Ecto neural progenitor cell (in vitro differentiated cells): ENCODE measurements at places on chromosomes 4 and X.

DNA sequence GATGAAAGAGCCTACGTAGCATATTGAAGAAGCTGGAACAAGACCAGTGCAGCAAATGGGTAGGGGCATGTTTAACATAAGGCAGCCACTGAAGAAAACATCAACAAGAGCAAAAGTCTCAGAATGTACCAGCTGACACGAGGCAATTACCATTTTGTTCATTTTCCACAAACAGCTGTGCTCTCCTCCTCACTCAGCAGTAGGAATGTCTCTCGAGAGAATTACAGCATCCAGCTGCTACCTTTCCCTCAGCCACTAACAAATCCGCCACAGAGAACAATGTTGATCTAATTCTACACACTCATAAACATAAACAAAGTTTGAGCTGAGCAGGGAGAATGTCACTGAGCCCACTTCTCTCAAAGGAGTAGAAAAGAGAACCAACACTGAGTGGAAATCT, 68.0 kb downstream of the OPHN1 start:
- no peak for DNase-seq

DNA sequence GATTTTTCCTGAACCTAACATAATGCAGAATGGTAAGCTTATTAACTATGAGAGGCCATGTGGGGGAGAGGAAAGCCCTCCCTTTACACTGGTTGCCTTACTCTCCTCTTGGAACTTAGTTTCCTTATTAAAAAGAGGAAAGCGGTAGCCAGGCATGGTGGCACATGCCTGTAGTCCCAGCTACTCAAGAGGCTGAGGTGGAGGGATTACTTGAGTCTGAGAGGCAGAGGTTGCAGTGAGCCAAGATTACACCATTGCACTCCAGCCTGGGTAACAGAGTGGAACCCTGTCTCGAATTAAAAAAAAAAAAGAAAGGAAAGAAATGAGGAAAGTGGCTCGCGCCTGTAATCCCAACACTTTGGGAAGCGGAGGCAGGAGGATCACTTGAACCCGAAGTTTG, 2.0 kb downstream of the FAM47E start:
- DNase-seq = no peak

GRCh38 chr4:58274553-58274952, 1164.4 kb upstream of the IGFBP7 start:
- DNase-seq = no peak

GRCh38 chr4:127660284-127660885, 27.6 kb downstream of the INTU start:
- DNase-seq = no peak

- DNase-seq = peak; percentile 77
Observed at GRCh38 chrX:84501798-84502628, at the start of gene HDX. Gene HDX (minus strand): TSS chrX:84502453. CDS start chrX:84475397, 27,056 bp downstream.

- DNase-seq = no peak
Observed at GRCh38 chrX:149762696-149763614, 10.9 kb upstream of the HSFX1 start.

DNA sequence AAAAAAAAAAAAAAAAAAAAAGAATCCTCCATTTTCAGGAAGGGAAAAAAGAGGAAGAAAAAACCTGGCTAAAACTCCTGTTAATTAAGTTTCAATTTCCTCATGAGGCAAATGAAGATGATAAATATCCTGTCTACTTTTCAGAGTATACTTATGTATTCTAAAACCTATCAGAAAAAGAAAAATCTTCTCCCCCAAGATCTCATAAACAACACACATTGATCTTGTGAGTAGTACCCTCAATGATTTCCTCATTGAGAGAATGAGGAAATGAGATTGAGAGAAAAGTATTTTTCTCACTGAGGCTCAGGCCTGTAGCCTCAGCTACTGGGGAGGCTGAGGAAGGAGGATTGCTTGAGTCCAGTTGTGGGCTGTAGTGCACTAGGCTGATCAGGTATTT, 146.7 kb downstream of the TET2 start:
- no peak for DNase-seq

DNA sequence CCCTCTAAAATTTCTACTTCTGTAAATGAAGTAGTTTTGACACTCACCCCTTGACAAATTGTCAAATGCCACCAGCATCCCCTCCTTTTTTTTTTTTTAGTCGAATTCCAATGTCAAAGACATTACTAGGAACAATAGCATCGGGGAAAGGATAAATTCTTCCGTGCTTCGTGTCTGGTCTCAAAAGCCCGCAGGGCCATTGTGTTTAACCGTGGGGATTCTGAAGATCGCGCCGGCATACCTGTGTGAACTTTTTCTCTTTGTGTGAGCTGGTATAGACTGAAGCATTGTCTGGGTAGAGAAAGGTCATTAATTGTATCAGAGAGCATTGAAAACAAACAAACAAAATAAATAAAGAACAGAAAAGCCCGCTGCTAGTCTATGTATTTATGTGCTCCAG, 313.9 kb downstream of the ASMT start:
- no peak for DNase-seq

DNA sequence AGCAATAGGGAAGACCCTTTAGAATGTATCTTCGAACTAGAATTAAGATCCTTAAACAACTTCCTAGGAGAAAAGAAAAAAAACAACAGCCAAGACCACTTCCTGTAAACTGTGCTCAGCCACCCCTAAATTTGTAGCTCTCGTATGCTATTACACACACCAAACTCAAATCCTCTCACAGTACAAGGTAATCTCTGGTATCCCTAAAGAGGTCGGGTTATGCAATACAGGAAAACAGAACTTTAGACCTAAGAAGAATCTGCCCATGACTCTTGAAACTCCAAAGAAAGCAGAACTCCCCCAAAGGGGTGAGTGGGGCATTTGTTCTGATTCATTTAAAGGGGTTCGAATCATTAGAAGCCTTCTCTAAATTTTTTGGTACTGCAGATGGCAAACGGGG, 170.9 kb upstream of the CASK start:
- no peak for DNase-seq

- DNase-seq = no peak
Observed at GRCh38 chr4:46270986-46271596, 118.8 kb downstream of the GABRA2 start.

- DNase-seq = no peak
Observed at GRCh38 chr4:81257021-81257420, 42.0 kb upstream of the PRKG2 start.

DNA sequence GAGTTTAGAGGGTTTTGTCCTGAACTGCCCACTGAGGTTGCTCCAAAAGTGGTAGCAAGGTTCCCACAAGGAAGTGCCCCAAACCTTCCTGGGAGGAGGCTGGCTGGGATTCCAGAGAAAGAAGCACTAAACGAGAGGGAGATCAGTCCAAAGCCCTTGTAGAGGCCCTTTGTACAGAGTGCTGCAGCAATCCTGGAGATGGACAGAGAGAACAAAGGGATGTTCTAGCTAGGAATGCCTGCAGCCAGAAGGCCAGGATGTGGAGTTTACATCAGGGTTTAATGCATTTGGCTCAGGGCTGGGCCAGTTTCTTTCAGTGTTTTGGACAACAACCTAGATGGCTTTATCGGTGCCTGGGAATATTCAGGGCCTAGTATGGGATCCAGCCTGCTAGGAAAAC, 2155.1 kb upstream of the AGA start:
- no peak for DNase-seq

DNA sequence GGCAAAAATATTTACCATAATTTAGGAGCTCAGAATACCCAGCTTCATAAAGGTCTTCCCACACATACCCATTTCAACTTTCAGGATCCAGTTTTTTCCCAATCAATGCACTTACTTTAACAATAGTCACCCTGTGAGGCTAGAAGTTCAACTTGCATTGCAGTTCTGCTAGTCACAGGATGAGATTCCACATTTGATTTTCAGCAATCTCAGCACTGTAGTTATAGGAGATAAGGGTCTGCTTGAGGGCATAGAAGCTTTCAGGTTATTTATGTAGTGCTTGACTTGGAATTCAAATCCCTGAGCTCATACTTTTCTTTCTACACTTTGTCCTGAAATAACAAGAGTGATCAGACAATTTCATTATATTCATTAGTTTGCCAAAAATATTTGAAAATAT, 78.3 kb upstream of the IL2 start:
- no peak for DNase-seq

GRCh38 chrX:72080150-72080549, 51.6 kb downstream of the RTL5 start:
- DNase-seq = no peak

GRCh38 chr4:119209077-119209476, 3.4 kb upstream of the USP53 start:
- no peak for DNase-seq

DNA sequence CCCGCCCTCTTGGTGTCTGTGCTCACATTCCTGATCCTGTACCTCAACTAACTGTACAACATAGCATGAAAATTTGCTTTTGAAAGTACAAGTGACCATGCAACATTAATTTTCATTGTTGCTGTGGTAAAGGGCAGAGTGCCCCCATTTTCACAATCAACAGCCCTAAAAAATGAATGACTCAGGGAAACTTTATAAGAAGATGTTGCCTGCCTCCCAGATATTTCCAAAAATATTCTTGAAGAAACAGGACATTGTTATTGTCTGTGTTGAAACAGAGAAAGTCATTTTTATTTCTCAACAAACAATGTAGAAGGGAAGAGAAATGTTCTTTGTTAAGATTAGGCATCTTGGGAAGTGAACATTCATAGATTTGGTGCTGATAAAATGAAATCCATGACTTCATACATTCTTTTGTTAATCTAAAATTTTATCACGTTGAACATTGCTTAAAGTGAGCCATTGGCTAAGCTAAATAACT, 113.9 kb upstream of the ANXA3 start:
- no peak for DNase-seq

- DNase-seq = no peak
Observed at GRCh38 chr4:147836807-147837206, 104.9 kb downstream of the ARHGAP10 start.

- no peak for DNase-seq
Observed at GRCh38 chrX:108167211-108167872, 75.8 kb downstream of the ATG4A start.

- no peak for DNase-seq
Observed at GRCh38 chr4:177473991-177474390, 31.8 kb upstream of the AGA start.

GRCh38 chrX:19721726-19722370, 165.6 kb downstream of the SH3KBP1 start:
- no peak for DNase-seq

DNA sequence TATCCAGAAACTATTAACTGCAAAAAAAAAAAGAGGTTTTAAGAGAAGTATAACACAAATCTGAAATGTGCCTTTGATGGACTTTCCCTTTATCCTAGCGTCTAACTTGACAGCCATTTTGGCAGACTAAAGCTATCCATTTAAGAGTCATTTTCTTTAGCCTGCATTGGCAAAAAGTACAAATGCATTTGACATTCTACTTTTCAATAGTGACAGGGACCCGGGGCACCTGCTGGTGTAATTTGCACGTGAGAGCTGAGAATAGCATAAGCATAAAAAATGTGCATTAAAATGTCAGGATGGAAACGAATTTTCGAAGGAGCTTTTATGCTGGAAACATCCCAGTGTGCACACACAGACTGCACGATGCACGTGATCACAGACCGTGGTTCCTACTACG, 91.9 kb downstream of the DHRSX start:
- no peak for DNase-seq

DNA sequence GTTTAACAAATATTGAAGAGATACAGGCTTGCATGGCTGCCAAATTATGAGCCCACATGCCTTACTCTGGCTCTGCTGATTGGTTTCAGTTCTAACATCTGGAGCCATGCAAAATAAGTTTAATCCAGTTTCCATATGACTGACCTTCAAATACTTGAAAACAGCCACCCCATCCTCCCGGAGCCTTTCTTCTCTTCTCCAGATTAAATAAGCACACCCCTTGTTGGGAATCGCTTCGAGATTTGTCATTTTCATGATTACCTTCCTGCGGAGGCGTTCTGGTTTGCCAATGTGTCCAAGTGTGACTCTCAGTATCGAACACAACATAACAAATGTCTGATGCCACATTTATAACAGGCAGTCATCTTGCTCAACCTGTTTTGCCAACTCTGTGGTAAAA, 101.6 kb upstream of the JADE1 start:
- DNase-seq = no peak

DNA sequence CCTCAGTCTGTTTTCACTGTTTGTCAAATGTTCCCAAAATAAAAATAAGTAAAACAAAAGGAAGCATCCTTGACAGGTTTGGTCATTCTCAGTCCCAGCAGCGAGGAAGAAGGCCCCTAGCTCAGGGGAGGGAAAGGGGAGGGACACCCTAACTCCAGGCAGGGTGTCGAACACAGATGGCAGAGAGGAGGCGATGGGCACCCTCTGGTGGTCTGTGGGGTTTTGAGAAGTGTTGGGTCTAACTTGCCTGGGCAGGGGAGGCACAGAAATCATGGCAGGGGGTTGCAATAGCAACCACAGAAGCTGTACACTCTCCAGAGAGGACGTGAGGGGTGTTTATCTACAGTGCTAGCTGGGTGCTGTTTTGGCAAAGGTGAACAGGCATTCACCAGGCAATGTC, 229.8 kb upstream of the SFRP2 start:
- DNase-seq = peak; percentile 70

GRCh38 chr4:15434091-15434490, 6.3 kb downstream of the C1QTNF7 start:
- DNase-seq = no peak

- DNase-seq = no peak
Observed at GRCh38 chr4:74400395-74400794, 35.5 kb downstream of the EREG start.

DNA sequence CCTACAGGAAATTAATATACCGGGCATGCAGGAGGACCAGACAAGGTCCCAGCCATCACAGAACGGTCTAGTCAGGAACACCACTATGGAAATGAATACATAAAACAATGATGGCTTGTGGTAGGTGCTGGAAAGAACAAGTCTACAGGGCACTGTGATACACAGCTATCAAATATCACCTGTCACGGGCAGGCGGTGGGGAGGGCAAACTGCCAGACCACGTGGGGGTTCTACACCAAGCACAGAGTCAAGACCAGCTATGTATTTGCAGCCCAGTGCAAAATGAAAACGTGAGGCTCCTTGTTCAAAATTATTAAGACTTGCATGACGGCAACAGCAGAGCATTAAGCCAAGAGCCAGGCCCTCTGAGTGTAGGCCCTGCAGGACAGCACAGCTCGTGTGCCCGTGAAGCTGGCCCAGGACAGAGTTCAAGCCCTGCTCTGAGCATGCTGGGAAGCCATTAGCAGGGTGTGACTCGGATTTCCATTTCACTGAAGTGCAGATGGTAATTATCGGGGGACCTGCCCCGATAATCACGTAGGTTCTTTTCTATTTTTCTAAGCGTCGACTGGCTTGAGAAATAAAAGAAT, 83.6 kb downstream of the JAKMIP1 start:
- peak; percentile 40 for DNase-seq

GRCh38 chr4:142818476-142818875, 27.6 kb downstream of the INPP4B start:
- DNase-seq = no peak

DNA sequence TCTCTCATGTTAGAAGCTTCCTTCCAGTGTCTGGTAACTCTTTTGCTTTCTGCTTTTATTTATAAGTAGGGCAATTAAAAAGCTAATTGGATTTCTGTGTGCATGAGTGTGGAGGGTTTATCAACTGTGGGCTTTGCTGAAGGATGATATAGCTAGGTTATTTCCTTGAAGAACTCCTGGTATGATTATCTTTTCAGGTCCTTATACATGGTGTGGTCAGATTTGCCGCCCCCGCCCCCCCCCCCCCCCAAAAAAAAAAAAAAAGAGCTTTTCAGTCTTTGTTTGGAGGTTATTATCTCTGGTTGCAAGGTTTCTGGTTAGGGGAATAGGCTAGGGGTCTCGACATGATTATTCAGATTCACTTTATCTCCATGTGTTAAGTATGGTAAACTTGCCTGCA, 35.9 kb downstream of the MOB1B start:
- DNase-seq = no peak

- DNase-seq = no peak
Observed at GRCh38 chr4:146340798-146341197, 126.5 kb downstream of the REELD1 start.
